ENCODE measurements at places on chromosomes 11 and 22.

GRCh38 chr11:7668911-7669310, 4.4 kb downstream of the CYB5R2 start:
- DNase-seq: no peak

GRCh38 chr22:17911887-17912286, 112.5 kb downstream of the MICAL3 start:
- no peak for DNase-seq

GRCh38 chr11:128416976-128417375, 170.4 kb downstream of the ETS1 start:
- DNase-seq: no peak

DNA sequence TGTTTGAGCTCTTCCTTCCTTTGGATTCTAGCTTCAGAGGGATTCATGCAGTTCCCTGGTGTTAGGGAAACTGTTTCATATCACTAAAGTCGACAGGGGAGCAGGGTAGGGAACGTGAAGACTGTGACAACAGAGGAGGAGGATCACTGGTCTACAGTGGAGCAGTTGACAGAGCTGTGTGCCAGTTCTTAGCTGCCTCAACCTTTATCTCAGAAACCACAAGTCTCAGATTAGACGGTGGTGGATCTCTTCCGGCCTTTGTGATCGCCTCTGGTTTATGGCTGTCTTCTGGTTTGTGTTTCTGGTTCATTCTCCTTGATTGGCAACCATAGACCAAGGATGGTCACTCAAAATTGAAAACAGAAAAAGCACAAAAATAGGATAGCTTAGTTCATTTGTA, 538.9 kb upstream of the API5 start:
- DNase-seq: no peak

GRCh38 chr11:469684-470560, 19.8 kb downstream of the PTDSS2 start:
- no peak for DNase-seq

GRCh38 chr11:117535850-117536411, 208.3 kb downstream of the CEP164 start:
- no peak for DNase-seq

DNA sequence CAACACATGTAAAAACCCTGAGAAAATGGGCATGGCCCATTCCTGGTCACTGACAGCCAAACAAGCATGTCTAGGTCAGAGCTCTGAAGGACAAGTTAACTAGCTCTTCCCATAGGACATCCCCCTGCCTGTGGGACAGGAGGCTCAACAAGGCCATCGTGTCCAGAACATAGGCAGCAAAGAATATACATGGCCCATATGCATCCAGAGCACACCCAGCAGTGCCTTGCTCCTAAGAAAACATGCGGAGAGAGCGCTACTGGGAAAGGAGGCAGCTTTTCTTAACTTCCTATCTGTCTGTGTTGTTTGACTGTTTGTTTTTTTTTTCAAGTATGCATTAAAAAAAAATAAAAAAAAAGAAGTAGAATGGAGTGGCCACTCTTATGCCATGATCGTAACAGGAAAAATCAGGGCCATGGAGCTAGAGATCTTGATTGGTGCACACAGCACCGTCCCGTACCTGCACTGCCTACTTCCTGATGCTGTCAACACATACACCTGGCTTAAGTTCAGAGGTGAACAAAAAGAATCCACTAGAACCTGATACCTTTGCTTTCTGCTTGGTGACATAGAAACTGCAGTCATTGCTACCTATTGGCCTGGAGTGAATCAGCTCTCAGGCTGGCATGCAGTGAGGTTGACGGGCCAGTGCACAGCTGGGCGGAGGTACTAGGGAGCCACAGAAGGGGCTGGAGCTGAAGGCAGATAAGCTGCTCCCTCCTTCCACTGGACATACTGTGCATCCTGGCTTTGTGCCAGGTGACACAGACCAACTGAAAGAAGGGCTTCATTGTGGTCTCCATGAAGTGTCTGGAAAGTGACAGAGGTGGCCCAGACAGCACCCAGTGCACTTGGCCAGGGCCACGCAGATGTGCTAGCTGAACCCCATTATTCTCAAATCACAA, 11.9 kb downstream of the UFD1 start:
- no peak for DNase-seq

- DNase-seq: no peak
Measured at GRCh38 chr22:27196606-27197005, 539.2 kb downstream of the MIAT start.

DNA sequence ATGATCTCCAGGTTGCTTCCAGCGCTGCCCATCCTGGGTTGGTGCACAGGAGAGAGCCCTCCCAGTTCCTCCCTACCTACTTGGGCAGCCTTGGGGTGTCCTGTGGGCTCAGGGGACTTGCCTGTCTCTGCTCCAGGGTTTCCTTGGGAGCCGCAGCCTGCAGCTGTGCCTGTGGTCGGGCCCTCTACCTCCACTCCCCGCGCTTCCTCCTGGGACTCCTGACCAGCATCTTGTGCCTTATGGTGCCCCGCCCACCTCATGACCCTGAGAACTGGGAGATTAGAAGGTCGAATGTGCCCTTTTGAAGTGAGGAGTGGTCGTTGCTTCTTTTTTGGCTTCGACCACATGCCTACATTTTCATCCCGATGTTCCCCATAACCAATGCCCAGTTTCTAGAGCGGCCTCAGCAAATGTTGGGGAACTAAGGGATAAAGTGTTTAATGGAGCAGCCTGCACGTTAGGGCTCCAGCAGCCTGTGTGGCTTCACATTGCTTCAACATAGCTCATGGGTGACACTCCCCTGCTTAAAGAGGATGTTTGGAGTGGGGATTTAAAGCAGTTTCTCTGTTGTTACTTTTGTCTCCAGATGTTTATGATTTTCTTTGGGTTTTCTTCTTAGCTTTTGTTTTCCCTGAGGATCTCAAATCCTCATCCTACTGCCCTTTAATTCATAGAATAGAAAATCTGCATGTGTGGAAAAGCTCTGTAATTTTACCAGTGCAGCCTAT, 248.8 kb downstream of the TBC1D22A start:
- no peak for DNase-seq

Data from iPS DF 6.9 (cell line).